ENCODE measurements at places on chromosomes 11 and 22.

- no peak for DNase-seq
Observed at GRCh38 chr22:43257549-43257948, 70.6 kb upstream of the TTLL12 start.

DNA sequence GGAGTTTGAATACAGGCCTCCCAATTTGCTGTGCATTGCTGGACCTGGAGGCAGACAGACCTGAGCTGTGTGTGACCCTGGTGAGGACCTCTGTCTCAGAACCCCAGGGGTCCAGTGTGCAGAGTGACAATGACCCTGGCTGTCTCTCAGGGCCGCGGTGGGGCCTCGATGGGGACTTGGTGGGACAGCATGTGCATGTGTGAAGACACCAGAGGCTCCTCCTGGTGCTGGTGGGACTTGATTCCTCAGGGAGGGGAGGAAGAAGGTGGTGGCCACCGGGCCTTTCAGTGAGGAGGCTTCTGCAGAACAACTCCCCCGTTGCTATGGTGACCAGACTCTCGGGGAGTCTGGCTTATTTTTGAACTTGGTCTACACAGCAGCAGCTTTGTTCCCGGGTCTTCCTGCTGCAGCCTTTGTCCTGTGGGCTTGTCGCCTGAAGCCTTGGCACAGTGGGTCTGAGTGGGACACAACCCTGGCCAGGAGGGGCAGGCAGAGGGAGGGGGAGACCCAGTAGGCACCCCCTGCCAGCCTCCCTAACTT is 35.3 kb downstream of the MCM5 start:
- no peak for DNase-seq

DNA sequence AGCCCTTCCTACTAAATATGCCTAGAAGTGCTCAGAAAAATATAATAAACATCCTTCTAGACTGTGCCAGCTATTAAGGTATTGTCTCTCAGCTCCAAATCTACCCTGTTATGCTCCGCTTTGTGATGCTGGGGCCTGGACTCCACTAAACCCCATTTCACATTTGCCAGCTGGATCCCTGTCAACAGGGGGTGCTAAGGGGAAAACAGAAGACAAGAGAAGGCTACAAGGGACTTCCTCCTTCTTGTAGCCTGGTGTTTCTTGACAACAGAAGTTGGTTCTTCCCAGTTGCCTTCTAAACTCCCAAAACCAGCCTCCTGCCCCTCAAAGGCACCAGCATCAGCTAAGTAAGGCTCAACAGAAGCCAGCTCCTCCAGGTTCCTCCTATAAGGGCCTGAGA is 5.2 kb downstream of the NUMA1 start:
- DNase-seq = no peak

DNA sequence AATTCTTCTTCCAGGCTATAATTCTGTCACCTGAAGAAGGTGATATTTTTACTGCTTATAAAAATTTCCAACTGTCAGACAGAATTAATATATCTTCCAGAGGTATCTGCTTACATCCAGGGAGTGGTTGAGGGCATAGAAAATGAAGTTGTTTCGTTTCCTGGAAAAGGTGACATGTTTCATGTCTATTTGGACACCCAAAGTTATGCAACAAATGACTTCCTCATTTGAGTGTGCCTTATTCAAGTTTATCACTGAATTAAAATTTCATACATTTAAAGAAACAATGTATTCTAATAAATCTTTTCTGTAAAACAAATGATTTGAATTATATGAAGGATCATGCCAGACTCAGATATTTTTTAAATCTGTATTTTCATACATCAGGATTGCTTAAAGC is 8.5 kb upstream of the GRAMD1B start:
- DNase-seq = no peak

GRCh38 chr22:43256569-43256968 is 69.6 kb upstream of the TTLL12 start:
- DNase-seq = no peak

- DNase-seq = no peak
Observed at GRCh38 chr11:61754534-61755482, 2.4 kb downstream of the MYRF start.

- no peak for DNase-seq
Observed at GRCh38 chr11:16897470-16898061, 116.6 kb downstream of the PLEKHA7 start.

- DNase-seq = no peak
Observed at GRCh38 chr11:120413480-120413879, 77.3 kb downstream of the ARHGEF12 start.

DNA sequence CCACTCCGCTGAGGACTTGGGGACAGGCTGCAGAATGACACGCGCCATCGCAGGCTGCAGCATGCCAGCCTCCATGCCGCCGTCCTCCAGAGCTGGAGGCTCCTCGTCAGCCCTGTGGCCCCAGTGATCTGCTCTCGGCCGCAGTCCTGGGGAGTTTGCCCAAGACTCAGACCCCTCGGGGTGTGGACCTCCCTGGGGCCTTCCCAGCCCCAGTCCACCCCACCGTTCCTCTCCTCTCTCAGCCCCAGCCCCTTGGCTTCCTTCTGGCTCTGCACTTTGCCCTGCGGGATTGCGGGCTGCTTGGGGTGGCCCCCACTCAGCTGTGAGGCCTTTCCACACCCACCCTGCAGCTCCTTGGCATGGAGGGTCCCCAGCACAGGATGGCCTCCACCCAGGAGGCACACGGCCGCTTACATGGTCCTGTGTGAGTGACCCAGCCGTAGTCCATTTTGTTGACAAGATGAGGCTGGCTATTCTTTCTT is 414.9 kb downstream of the TBC1D22A start:
- no peak for DNase-seq

- DNase-seq = no peak
Observed at GRCh38 chr11:134623711-134624110, 211.7 kb upstream of the B3GAT1 start.

DNA sequence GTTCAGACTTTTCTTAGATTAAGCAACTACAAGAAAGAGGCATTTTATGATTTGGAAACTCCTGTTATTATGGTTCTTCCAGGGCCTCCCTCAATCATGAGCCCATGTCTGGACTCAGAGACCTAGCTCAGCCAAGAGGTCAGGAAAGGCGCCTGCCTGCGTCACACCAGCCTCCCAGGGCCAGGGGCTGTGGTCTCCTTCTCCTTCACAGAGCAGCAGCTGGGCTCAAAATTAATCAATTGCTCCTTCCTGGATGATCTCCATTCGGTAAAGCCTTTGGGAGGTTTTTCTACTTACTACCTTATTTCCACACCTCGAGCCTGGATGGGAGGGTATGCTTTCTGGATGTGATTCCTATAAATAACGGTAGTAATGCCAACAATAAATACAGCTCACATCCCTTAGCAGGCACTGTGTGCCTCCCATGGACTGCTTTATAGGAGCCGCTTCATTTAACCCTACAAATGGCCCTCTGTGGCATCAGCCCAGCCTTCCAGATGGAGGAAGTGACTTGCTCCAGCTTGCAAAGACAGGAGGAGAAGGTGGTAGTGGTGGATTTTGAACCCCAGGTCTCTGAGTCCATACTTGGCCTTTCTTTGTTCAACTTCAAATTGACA is 1445.6 kb downstream of the TBC1D22A start:
- no peak for DNase-seq

GRCh38 chr22:50171319-50171964 is 911 bp downstream of the PANX2 start:
- DNase-seq = no peak

Data from stimulated activated CD4-positive, alpha-beta T cell treated with anti-CD3 and anti-CD28 coated beads, TNF-alpha, amount 100 ng/mL, for 24 hours (primary cell).